CD4-positive, alpha-beta memory T cell (primary cell): ENCODE measurements at places on chromosomes 12 and 14. TPM values are rescaled to one million over a fixed set of nuclear protein-coding genes. Genes with fewer than 3 reads are reported as not detected.

Gene TMTC2
- polyA plus RNA-seq: 0.09 TPM

Gene GPD1
- not detected for polyA plus RNA-seq

Gene TC2N
- polyA plus RNA-seq: 261 TPM

- peaks cover 29% of the 10 kb centered on the region for H3K36me3 ChIP-seq
- no peak overlapping the region for H3K27ac ChIP-seq
- no peak overlapping the region for H3K4me3 ChIP-seq
Observed at GRCh38 chr12:68825569-68826217, 17.7 kb downstream of the MDM2 start.

- H3K4me1 ChIP-seq: no peaks in the 10 kb centered on the region
- no peak overlapping the region for H3K27ac ChIP-seq
- no peak for DNase-seq
- no peaks in the 10 kb centered on the region for H3K27me3 ChIP-seq
- H3K4me3 ChIP-seq: no peak overlapping the region
Observed at GRCh38 chr12:15171012-15171655, 50.1 kb downstream of the RERG start.

GRCh38 chr12:124191024-124191359 lies 103.9 kb upstream of the RFLNA start:
- H3K4me3 ChIP-seq: no peak overlapping the region
- DNase-seq: no peak
- no peaks in the 10 kb centered on the region for H3K27me3 ChIP-seq
- no peaks in the 10 kb centered on the region for H3K36me3 ChIP-seq

- DNase-seq: no peak
- H3K36me3 ChIP-seq: no peaks in the 10 kb centered on the region
- peaks cover 68% of the 10 kb centered on the region for H3K4me1 ChIP-seq
- H3K27me3 ChIP-seq: no peaks in the 10 kb centered on the region
Observed at GRCh38 chr14:70893858-70894291, 13.4 kb upstream of the PCNX1 start.

GRCh38 chr12:117187421-117187820 lies 2.8 kb downstream of the FBXO21 start:
- peaks cover 26% of the 10 kb centered on the region for H3K4me1 ChIP-seq
- peaks cover 20% of the 10 kb centered on the region for H3K36me3 ChIP-seq
- H3K27me3 ChIP-seq: no peaks in the 10 kb centered on the region
- no peak overlapping the region for H3K27ac ChIP-seq

GRCh38 chr14:67527756-67528155 lies 5.3 kb upstream of the PLEKHH1 start:
- peaks cover 4% of the 10 kb centered on the region for H3K4me1 ChIP-seq
- no peak overlapping the region for H3K27ac ChIP-seq
- peaks cover 15% of the 10 kb centered on the region for H3K27me3 ChIP-seq
- DNase-seq: no peak
- H3K4me3 ChIP-seq: no peak overlapping the region

DNA sequence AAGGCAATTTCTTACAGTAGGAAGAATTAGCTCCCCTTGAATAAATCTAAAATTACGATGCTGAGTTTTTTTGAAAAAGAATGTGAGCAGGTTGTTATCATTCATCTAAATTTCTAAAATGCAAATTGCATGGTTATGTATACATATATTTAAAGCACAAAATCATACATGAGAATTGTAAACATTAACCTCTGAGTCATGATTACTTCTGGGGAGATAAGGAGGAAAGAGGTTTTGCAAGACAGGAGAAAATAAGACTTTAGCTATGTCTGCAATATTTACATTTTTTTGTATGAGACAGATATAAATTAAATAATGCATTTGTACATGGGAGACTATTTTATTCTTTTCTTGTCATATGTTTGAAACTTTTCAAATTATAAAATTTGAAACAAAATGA lies 72.2 kb downstream of the TSPAN8 start:
- no peaks in the 10 kb centered on the region for H3K4me1 ChIP-seq
- no peaks in the 10 kb centered on the region for H3K36me3 ChIP-seq
- H3K27me3 ChIP-seq: no peaks in the 10 kb centered on the region
- no peak overlapping the region for H3K4me3 ChIP-seq

- peaks cover 52% of the 10 kb centered on the region for H3K4me1 ChIP-seq
- H3K27ac ChIP-seq: no peak overlapping the region
- H3K27me3 ChIP-seq: no peaks in the 10 kb centered on the region
- H3K4me3 ChIP-seq: no peak overlapping the region
- DNase-seq: no peak
Observed at GRCh38 chr12:47356129-47356700, 276.5 kb upstream of the AMIGO2 start.

DNA sequence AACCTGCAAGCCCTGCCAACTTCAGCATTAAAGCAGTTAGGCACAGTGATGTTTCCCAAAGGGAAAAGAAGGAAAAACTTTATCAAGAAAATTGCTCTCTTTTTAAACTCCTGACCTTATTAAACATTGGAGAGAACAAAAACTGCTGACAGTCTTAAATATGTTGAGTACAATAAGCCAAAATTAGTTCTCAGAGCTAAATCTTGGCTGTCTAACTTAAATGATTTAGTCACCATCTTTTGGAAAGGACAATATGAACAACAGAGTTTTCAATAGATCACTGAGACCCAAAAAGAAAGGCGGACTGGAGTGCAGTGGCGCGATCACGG lies 70.8 kb downstream of the DUSP6 start:
- H3K36me3 ChIP-seq: no peaks in the 10 kb centered on the region
- no peaks in the 10 kb centered on the region for H3K27me3 ChIP-seq
- H3K27ac ChIP-seq: no peak overlapping the region
- peaks cover 26% of the 10 kb centered on the region for H3K4me1 ChIP-seq

DNA sequence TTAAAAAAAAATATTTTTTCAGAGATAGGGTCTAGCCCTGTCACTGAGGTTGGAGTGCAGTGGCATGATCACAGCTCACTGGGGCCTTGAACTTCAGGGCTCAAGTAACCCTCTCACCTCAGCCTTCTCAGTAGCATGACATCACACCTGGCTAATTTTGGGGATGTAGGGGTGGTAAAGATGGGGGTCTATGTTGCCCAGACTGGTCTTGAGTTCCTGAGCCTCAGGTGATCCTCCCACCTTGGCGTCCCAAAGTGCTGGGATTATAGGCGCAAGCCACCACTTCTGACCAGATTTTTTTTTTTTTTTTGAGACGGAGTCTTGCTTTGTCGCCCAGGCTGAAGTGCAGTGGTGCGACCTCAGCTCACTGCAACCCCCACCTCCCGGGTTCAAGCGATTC lies 80.9 kb downstream of the HECTD1 start:
- H3K36me3 ChIP-seq: peaks cover 24% of the 10 kb centered on the region
- H3K4me3 ChIP-seq: no peak overlapping the region
- H3K27me3 ChIP-seq: no peaks in the 10 kb centered on the region
- H3K27ac ChIP-seq: no peak overlapping the region

- DNase-seq: no peak
- H3K36me3 ChIP-seq: peaks cover 35% of the 10 kb centered on the region
- no peak overlapping the region for H3K4me3 ChIP-seq
- H3K27me3 ChIP-seq: no peaks in the 10 kb centered on the region
- no peaks in the 10 kb centered on the region for H3K4me1 ChIP-seq
- no peak overlapping the region for H3K27ac ChIP-seq
Observed at GRCh38 chr12:95515197-95515596, 36.1 kb downstream of the USP44 start.
